Hypothalamus (tissue), 51 donors: ENCODE measurements at places on chromosomes 12 and 14.

DNA sequence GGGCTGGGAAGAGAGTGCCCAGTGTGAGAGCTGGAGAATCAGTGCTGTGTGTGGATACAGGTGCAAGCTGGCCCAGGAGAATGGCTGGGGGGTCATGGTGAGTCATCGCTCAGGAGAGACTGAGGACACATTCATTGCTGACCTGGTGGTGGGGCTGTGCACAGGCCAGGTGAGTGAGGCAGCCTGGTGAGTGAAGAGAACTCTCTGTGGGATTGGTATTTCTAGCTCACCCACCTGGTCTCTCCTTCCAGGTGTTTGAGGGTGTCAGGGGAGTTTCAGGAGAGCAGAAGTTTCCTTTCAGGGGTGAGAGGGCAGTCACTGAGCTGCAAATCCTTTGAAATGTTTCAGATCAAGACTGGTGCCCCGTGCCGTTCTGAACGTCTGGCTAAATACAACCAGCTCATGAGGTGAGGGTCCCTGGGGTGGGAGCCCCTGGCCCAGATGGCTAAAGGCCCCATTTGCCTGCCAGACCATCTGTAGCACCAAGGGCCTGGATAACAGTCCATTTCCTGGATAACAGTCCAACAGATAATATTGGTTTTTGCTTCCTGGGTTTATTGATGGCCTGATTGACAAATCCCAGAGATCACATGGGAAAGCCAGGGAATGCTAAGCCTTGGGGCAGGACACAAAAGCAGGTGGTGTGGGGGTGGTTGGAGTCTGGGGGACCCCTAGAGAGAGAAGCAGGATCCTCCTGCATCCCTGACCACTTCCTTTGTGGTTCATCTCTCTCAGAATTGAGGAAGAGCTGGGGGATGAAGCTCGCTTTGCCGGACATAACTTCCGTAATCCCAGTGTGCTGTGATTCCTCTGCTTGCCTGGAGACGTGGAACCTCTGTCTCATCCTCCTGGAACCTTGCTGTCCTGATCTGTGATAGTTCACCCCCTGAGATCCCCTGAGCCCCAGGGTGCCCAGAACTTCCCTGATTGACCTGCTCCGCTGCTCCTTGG is 5.5 kb upstream of the ATN1 start:
- no peak for DNase-seq

DNA sequence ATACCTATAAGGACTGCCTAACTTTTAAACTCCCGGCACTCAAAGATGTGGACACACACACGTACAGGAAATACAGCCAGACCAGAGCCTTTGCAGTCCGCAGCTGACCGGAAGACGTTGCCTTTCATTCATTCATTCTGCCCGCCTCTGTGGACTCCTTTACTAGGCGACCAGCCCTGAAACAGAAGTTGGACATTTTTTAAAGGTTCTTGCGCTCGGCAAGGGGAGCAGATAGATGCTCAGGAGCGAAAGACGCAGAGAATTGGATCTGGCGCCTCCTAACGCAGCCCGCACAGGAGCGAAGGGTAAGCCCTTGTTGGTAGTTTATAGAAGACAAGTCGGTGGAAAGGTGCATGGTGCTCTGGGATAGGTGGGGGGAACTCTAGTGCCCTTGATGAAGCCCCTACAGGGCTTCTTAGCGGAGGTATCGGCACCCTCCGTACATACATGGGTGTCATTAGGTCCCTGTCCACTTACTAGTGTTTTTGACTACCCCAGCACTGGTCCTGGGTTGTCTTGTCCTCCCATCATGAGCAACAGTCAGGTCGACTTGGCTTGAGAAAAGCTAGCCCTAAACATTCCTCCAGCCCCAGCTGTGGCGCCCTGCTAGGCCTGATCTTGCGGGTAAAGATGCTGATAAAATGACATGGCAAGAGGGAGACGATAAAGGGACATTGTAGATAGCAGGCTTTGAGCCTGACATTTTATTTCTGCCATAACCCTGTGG is at the start of gene KDM2B:
Gene KDM2B (minus strand): TSS at position 65 of the 727 bp plus-strand sequence. CDS start 112 bp downstream, outside the sequence.
- DNase-seq: no peak

DNA sequence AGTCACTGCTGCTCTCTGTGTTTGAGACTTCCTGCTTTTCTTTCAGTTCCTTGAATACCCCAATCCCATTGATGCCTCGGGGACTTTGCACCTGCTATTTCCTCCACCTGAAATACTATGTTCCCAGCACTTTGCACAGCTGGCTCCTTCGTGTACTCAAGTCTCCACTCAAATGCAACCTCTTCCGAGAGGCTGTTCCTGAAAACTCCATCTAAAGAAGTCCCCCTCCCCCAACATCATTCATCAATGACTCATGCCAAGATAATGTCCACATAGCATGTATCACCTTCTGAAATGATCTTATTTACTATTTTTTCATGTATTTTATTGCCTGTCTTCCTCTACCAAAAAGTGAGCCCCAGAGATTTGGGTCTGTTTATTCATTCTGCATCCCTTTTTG is 48.6 kb downstream of the HSPB8 start:
- DNase-seq: no peak

- no peak for DNase-seq
Measured at GRCh38 chr12:74317078-74317601, 220.5 kb upstream of the ATXN7L3B start.

- no peak for DNase-seq
Measured at GRCh38 chr14:32507029-32507984, 178.2 kb downstream of the AKAP6 start.

- DNase-seq: no peak
Measured at GRCh38 chr12:48002773-48003218, 1.5 kb downstream of the COL2A1 start.
